Activated T-cell treated with anti-CD3 and anti-CD28 coated beads, Interleukin-2, amount 50 U/mL, for 4 hours (primary cell): ENCODE measurements at places on chromosomes 7 and 10. TPM values are rescaled to one million over a fixed set of nuclear protein-coding genes. Genes with fewer than 3 reads are reported as not detected.

Gene FAM25G
- total RNA-seq: not detected

Gene ICA1
- 0.41 TPM for total RNA-seq

Gene IDE
- total RNA-seq: 48.8 TPM

Gene ITPRID1
- total RNA-seq: not detected

Gene NKX1-2
- not detected for total RNA-seq

Gene OPN4
- not detected for total RNA-seq

Gene GRM8
- not detected for total RNA-seq

Gene WIPF3
- not detected for total RNA-seq

Gene CYP26C1
- 0.05 TPM for total RNA-seq

Gene AFAP1L2
- 0.45 TPM for total RNA-seq

Gene HECW1
- total RNA-seq: not detected

Gene MNX1
- total RNA-seq: not detected

Gene HOXA3
- total RNA-seq: not detected

Gene CALCR
- not detected for total RNA-seq

Gene SPDYE2B
- not detected for total RNA-seq

Gene ANKRD1
- total RNA-seq: not detected

Gene SLC16A9
- 0.76 TPM for total RNA-seq

Gene BUD31
- total RNA-seq: 174 TPM

Gene AOAH
- 9.6 TPM for total RNA-seq

Gene POLL
- 25.3 TPM for total RNA-seq

Gene CTNNA3
- not detected for total RNA-seq

Gene SFMBT2
- 16.4 TPM for total RNA-seq

Gene PWWP2B
- 4.1 TPM for total RNA-seq

Gene OR2A12
- total RNA-seq: not detected

Gene PRF1
- 36.6 TPM for total RNA-seq

Gene ELN
- total RNA-seq: 0.08 TPM

Gene THSD7A
- not detected for total RNA-seq

Gene CPVL
- not detected for total RNA-seq

Gene SSC4D
- total RNA-seq: 0.38 TPM

Gene LIPF
- not detected for total RNA-seq

Gene TMUB1
- total RNA-seq: 71.8 TPM

Gene ITIH2
- 0.32 TPM for total RNA-seq

Gene BAMBI
- 1.1 TPM for total RNA-seq
